ENCODE measurements at places on chromosomes 3 and 15.

DNA sequence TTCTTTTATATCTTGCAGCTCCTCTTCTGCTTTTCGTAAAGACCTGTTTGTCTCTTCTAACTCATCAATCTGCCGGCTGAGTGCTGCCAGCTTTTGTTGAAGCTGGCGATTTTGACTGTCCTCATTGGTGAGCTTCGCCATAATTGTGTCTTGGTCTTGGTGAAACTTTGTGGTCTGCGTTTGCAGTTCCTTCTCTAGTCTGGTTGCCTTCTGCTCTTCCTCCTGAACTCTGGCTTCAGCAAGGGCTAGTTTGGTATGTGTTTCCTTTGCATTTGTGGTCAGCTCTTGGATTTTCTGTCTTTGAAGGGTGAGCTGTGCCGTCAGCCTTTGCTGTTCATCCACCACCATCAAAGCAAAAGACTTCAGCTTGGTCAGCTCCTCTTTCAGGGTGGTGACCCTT lies 32.9 kb downstream of the CMSS1 start:
- no peak for DNase-seq

- no peak for DNase-seq
Observed at GRCh38 chr3:21393683-21394311, 357.2 kb downstream of the ZNF385D start.

GRCh38 chr3:46646700-46647099 lies 34.4 kb downstream of the FAM240A start:
- DNase-seq = no peak

DNA sequence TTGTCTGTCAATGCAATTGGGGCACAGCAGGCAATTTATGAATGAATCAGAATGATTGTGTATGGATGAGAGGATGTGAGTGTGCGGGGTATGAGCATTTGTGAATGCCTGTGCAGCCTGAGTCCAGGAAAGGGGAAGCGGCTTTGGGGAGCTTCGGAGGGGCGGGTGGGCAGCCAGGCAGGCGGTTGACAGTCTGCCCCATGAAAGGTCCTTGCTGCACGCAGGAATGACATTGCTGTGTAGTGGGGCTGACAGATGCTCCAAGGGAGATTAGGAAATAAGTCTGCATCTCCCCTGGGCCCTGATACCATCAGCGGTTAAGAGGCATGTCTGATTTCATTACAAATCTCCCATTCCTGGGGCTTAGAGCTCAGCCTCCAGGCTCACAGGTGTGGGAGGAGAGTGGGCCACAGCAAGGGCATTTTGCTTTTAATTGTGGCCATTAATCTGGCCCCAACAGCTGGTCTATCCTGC lies 26.4 kb upstream of the TSPAN3 start:
- DNase-seq = peak; percentile 86

- DNase-seq = no peak
Observed at GRCh38 chr3:40623567-40623966, 98.8 kb downstream of the ZNF621 start.

- DNase-seq = no peak
Observed at GRCh38 chr15:87896936-87897335, 359.6 kb downstream of the NTRK3 start.

DNA sequence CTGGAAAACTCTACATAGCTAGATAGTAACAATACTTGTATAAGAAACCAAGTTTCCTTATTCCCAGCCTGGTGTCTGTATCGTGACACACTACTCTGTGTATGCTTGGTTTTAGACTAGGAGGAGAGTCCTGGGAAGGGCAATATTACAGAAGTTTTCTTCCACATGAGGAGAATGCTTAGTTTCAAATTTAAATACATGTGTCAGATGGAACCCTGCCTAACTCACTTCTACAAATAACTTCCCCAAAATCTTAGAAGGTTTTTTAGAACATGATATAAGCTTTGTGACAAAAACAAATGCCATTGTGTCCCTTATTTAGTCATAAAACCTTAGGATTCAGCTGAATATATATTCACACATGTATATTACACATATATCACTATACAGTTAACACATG lies 7.2 kb upstream of the IL20RB start:
- DNase-seq = no peak

GRCh38 chr15:86915811-86916331 lies 836.2 kb downstream of the AGBL1 start:
- DNase-seq = peak; percentile 84

- DNase-seq = no peak
Observed at GRCh38 chr3:1380926-1381646, 288.3 kb downstream of the CNTN6 start.

DNA sequence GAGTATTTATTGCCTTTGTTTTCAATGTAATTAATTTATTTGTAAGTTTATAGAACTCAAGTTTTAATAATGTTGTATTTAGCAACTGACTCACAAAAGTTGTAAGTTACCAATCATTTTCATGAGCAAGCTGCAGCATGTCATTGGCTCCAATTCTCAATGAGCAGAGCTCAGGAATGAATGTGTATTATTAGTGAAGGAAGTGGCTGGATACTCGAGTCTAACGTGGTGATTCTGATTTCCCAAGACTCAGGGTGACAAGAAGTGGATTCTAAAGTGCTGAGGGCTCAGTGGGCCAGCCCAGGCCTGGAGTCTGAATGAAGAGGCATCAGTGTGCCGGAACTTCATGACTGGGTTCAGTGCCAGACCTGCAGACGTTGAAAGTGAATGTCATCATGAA lies 39.6 kb downstream of the CLDN11 start:
- DNase-seq = no peak

DNA sequence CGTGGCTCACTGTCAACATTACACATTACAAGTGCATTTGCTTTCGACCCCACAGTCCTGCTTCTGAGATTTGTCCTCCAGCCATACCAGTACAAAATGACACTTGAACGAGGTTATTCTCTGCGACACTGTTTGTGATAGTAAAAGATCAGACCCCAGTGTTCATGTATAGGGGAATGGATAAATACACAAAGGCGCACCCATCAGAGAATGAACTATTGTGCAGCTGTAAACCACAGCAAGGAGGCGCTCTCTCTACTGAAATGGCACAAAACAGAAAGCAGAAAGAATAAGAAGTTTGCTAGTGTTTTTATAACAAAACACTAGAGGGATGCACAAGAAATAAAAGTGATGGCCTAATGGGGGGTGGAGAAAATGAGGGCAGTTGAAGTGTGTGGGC lies 4.9 kb upstream of the CHSY1 start:
- no peak for DNase-seq

- peak; percentile 30 for DNase-seq
Observed at GRCh38 chr3:80285388-80285787, 517.6 kb upstream of the ROBO1 start.

GRCh38 chr15:34708422-34708821 lies 46.4 kb downstream of the GJD2 start:
- peak; percentile 77 for DNase-seq

- peak; percentile 31 for DNase-seq
Observed at GRCh38 chr3:56522374-56522773, 34.6 kb upstream of the CCDC66 start.

GRCh38 chr3:134647902-134648760 lies 2.7 kb downstream of the KY start:
- no peak for DNase-seq

GRCh38 chr15:55334997-55335396 lies 16.0 kb downstream of the PIGB start:
- no peak for DNase-seq

DNA sequence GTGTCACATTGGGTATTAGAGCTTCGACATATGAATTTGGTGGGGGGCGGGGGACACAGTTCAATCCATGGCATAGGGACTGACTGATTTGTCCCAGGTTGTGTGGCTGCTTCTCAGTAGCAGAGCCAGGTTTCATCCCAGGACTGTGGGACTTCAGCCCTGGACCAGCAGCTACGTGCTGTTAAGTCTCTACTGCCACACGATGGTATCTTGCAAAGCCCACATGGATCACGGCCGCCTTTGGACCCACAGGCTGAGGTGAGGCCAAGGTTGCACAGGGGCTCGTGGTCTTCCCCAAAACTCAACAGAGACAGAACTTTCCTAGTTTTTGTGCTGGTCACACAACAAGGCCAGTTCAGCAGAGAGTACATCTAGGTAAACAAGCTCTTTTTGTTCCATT lies 97.4 kb downstream of the LRRK1 start:
- no peak for DNase-seq

DNA sequence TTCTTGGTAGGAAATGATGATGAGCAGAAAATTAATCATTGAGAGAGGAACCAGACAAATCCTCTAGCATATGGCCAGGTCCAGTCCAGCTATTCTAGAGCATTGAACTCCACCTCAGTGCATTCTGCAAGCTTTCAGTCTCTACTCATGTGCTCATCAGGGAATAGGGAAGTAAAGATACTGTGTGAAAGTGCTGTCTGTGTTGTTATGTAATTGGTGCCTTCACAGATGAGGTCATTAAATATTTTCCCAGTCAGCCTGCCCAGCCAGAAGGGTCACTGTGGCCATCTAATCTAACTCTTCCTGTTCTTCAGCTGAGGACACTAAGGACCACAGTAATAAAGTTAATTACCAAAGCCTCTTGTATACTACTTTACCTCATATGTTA lies 28.2 kb downstream of the C3orf62 start:
- DNase-seq = no peak

GRCh38 chr3:123335007-123335670 lies 113.8 kb downstream of the ADCY5 start:
- DNase-seq = no peak

DNA sequence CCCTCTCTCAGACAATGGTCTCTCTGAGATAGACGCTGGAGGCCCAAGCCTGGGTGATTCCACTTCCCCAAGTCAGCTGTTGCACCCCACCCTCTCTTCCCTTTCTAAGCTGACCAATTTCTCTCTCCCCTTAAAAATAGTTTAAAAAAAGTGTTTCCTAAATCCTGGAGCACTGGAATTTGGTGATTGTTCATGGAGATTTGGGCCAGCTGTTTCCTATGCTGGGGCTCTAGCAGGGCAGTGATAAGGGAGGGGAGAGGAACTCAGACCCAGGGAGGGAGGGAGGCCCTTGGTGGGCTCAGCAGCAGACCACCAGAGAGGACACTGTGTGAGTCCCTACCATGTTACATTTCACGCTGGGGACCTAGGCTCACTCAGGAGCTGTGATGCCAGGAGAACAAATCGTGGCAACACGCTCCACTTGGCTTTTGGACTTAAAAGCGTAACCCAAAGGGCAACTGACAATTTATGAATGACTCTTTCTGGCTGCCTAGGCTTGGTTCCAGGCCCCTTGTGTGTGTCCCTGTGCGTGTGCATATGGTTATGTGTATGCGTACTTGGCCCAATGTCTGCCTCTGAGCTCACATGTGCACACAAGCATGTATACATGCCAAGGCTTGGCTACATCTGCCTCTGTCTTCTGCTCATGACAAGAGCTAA lies 59.8 kb upstream of the INSYN1 start:
- no peak for DNase-seq

DNA sequence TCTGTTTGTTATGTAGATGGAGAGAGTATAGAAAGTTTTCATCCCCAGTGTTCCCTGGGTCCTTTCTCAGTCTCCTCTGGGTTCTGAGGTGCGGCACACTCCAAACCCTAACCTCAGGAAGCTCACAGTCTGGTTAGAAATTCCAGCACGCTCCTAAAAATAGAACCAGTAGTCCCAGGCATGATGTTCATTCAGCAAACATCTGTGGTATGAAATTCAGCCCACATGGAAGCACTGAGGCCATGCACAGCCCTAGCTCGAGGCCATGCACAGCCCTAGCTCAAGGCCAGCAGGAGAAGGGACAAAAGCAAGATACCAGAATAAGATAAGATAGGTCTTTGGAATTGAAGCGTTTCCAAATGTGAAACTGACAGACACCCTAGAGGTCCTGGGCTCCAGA lies 82.3 kb upstream of the OXTR start:
- DNase-seq = no peak

DNA sequence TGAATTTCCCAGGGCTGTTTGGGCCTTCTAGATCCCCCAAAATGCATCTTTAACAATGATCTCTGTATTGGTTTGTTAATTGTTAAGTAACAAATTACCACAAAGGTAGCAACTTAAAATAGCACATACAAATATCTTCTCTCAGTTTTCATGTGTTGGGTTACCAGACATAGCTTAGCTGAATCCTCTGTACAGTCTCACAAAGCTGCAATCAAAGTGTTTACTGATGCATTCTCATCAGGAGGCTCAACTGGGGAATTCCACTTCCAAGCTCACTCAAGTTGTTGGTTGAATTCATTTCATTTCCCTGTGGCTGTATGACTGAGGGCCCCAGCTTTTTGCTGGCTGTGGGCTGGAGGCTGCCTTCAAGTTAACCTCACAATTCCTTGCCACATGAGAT lies 297.6 kb downstream of the RPLP1 start:
- DNase-seq = no peak

DNA sequence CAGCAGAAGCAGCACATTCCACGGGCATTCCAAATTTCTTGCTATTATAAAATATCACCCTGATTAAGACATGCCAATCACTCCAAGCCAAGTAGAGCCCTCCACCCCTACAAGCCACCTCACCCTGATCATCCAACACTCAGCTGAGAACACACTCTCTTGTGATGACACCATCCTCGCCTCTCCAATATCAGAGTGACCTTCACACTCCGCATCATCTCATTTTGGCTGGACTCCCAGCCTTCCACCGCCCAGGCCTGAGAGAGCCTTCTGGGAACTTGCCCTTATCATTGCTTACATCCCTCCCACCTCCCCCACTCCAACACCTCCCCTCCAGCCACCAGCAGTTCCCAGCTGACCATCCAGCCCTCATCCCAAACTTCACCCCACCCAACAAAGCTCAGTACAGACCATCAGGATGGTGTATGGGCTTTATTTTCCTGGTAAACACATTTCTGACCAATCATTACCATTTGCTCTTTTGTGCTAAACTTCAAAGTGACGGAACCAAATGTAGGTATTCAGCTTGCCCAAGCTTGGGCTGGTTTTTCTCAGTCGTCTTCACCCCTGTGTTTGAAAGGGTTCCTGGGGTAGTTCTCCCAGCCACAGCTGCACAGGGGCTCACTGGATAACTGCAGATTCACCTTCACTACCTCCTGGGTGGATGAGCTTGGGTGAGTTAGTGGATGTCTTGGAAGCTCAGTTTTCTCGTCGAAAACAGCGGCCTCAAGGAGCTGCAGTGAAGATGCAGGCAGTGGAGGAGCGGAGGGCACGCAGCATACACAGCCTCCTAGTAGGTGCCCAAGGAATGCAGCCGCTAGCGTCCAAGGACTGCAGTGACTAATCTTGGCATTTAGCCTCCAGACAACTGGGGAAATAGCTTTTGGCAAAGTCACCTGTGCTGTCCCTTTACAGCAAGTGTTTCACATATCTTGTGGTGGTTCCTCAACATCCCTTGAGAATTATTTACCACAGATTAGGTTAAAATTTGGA lies 115.1 kb downstream of the LIPC start:
- no peak for DNase-seq

GRCh38 chr15:73983211-73983727 lies 8.8 kb downstream of the STOML1 start:
- DNase-seq = peak; percentile 30

GRCh38 chr15:64166102-64166890 lies 3.5 kb upstream of the PPIB start:
- DNase-seq = no peak

Measured in eye (tissue), 1 donor.